Cerebellum (tissue), 4 donors: ENCODE measurements at places on chromosomes 5 and 9. TPM values are rescaled to one million over a fixed set of nuclear protein-coding genes. Genes with fewer than 3 reads are reported as not detected.

TMOD1 gene
- total RNA-seq: 5.4 TPM

LIX1 gene
- 5.4 TPM for total RNA-seq

CCNO gene
- total RNA-seq: not detected

IL13 gene
- total RNA-seq: not detected

KIF24 gene
- total RNA-seq: 5.9 TPM

PTGS1 gene
- 1.2 TPM for total RNA-seq

OR2Y1 gene
- total RNA-seq: not detected

ANKRD20A1 gene
- 7.3 TPM for total RNA-seq

NR4A3 gene
- total RNA-seq: 1.3 TPM

ACOT12 gene
- total RNA-seq: 2.4 TPM

COMMD10 gene
- total RNA-seq: 30.6 TPM

HRCT1 gene
- total RNA-seq: not detected

CSF1R gene
- 8.7 TPM for total RNA-seq

MATR3 gene
- 477 TPM for total RNA-seq

GCNT4 gene
- total RNA-seq: 1.5 TPM

PCDHA12 gene
- 16.2 TPM for total RNA-seq

TOR1B gene
- 31.8 TPM for total RNA-seq

ANGPTL2 gene
- total RNA-seq: 8.5 TPM

PCDHA1 gene
- total RNA-seq: 7.5 TPM

CDKN2B-AS1 gene
- not detected for total RNA-seq

SLC34A3 gene
- total RNA-seq: not detected

DMRT3 gene
- total RNA-seq: not detected

INSYN2B gene
- 7.5 TPM for total RNA-seq

PNPLA7 gene
- total RNA-seq: 1.5 TPM

FASTKD3 gene
- total RNA-seq: 13.6 TPM

PCDHB15 gene
- 25.0 TPM for total RNA-seq

ZNF618 gene
- total RNA-seq: 23.9 TPM

GRM6 gene
- total RNA-seq: 0.27 TPM

PCDHB6 gene
- 3.7 TPM for total RNA-seq

EGFLAM gene
- 13.7 TPM for total RNA-seq

TLR4 gene
- total RNA-seq: 8.4 TPM

FBP1 gene
- not detected for total RNA-seq

MELK gene
- 14.6 TPM for total RNA-seq

SLC36A2 gene
- total RNA-seq: not detected

HCN1 gene
- 32.5 TPM for total RNA-seq

FOXD4L3 gene
- total RNA-seq: not detected

FBLL1 gene
- total RNA-seq: 20.9 TPM

PCDHA7 gene
- 17.1 TPM for total RNA-seq

LCN12 gene
- 0.36 TPM for total RNA-seq

TIGD6 gene
- total RNA-seq: 4.8 TPM

XPA gene
- total RNA-seq: 22.0 TPM

MBLAC2 gene
- total RNA-seq: 12.9 TPM

SLIT3 gene
- total RNA-seq: 7.3 TPM

SLC25A2 gene
- 0.36 TPM for total RNA-seq

F12 gene
- 3.3 TPM for total RNA-seq

RNF180 gene
- 55.3 TPM for total RNA-seq

RNF183 gene
- total RNA-seq: not detected

PCDHGC4 gene
- total RNA-seq: 63.2 TPM

ORM2 gene
- total RNA-seq: not detected

SPATA31C1 gene
- total RNA-seq: not detected

SLC25A48 gene
- 0.91 TPM for total RNA-seq

IL33 gene
- total RNA-seq: 10.3 TPM

MEIKIN gene
- not detected for total RNA-seq

LIFR gene
- total RNA-seq: 119 TPM

WDR38 gene
- total RNA-seq: 0.27 TPM

PRRT1B gene
- not detected for total RNA-seq

FCN2 gene
- total RNA-seq: not detected

PLPP7 gene
- 6.6 TPM for total RNA-seq

LHFPL2 gene
- total RNA-seq: 34.2 TPM
